Natural killer cell (primary cell): ENCODE measurements at places on chromosomes 2 and 18. TPM values are rescaled to one million over a fixed set of nuclear protein-coding genes. Genes with fewer than 3 reads are reported as not detected.
A peak's percentile ranks its signal among the peaks of the same experiment; 100 is the strongest.

GRCh38 chr2:237858294-237859081, 935 bp upstream of the RAMP1 start:
- no peaks in the 10 kb centered on the region for H3K36me3 ChIP-seq
- peaks cover 24% of the 10 kb centered on the region for H3K4me1 ChIP-seq
- H3K27ac ChIP-seq: no peak overlapping the region
- peak overlapping the region; percentile 17 for H3K4me3 ChIP-seq

The GPR155 gene
- 3.6 TPM for total RNA-seq

GRCh38 chr18:79856119-79857007, 58.6 kb downstream of the KCNG2 start:
- no peaks in the 10 kb centered on the region for H3K27me3 ChIP-seq
- H3K27ac ChIP-seq: no peak overlapping the region
- peak; percentile 27 for DNase-seq

The DTNA gene
- not detected for total RNA-seq

The UGT1A10 gene
- total RNA-seq: not detected

- H3K27me3 ChIP-seq: no peaks in the 10 kb centered on the region
- H3K4me1 ChIP-seq: peaks cover 10% of the 10 kb centered on the region
- H3K27ac ChIP-seq: no peak overlapping the region
- no peaks in the 10 kb centered on the region for H3K36me3 ChIP-seq
These were observed 166.5 kb downstream of the SEPTIN10 start for GRCh38 chr2:109447251-109447661.

DNA sequence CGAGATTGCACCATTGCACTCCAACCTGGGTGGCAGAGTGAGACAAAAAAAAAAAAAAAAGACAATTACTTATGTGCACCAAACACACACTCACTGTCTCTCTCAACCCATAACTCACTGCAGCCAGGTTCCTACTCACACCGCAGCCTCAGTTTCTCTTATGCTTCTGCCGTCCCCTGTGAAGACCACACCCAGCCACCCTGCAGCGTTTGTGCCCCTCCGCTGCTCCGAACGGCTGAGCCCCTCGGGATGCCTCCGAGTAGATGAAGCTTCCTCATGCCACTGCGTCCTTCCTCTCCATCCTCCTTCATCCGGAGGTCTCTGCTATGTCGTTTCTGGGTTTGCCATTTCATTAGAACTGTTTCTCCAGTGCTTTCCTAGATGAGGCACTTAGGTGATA, 160.1 kb downstream of the TWIST2 start:
- no peaks in the 10 kb centered on the region for H3K36me3 ChIP-seq
- no peak overlapping the region for H3K27ac ChIP-seq
- no peak for DNase-seq
- H3K4me3 ChIP-seq: no peak overlapping the region
- no peaks in the 10 kb centered on the region for H3K4me1 ChIP-seq

The DNAH7 gene
- not detected for total RNA-seq
